ENCODE measurements at places on chromosomes 6 and 20. TPM values are rescaled to one million over a fixed set of nuclear protein-coding genes. Genes with fewer than 3 reads are reported as not detected.
A peak's percentile ranks its signal among the peaks of the same experiment; 100 is the strongest.

The CDK19 gene
- total RNA-seq: 12.3 TPM

DNA sequence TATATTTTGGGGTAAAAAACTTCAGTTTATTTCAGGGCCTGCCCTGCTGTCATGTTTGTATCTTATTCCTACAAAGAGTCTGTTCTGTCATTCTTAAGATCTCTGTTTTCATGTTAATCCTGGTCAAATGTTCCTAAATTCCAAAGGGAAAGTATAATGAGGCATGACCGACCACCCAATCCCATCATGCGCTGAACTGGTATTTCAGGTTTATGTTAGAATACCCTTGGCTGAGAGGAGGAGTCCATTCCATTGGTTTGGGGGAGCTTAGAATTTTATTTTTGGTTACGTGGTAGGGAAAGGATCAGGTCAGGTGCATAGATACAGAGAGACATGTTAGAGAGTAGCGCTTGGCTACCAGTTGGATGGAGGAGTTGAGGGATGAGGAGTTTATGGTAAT, 25.7 kb downstream of the CFAP61 start:
- peaks cover 4% of the 10 kb centered on the region for H3K27me3 ChIP-seq
- DNase-seq: no peak
- no peak overlapping the region for H3K4me3 ChIP-seq
- no peak overlapping the region for H3K27ac ChIP-seq

- no peak overlapping the region for H3K4me3 ChIP-seq
- H3K27me3 ChIP-seq: no peaks in the 10 kb centered on the region
- H3K27ac ChIP-seq: no peak overlapping the region
- H3K36me3 ChIP-seq: peaks cover 65% of the 10 kb centered on the region
- H3K4me1 ChIP-seq: no peaks in the 10 kb centered on the region
Measured at GRCh38 chr6:33654831-33655554, 33.9 kb downstream of the ITPR3 start.

DNA sequence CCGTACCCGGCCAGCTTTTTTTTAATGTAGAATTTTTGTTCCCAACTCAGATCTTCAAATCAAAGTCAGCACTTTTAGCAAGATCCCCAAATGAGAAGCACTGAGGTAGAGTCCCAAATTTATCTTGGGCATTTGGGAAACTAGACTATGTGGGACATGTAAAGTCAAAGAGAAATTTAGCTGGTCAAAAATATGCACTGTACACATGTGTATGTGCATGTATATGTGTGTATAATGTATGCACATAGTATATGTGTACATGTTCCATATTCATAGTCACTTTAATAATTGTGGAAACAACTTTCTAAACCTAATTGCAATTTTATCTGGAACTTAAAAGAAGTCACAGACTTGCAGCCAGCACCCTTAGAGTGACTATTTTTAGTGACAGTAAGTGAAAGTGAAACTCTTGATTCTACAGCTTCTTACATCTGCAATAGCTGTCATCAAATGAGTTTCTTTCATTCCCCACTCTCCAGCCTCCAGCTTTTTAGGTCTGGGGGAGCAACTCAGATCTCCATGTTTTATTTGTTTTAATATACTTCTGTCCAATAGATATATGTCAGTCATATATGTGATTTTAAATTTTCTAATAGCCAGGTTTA, 53.6 kb downstream of the CDC40 start:
- H3K27ac ChIP-seq: no peak overlapping the region
- no peaks in the 10 kb centered on the region for H3K36me3 ChIP-seq
- H3K4me1 ChIP-seq: no peaks in the 10 kb centered on the region
- H3K27me3 ChIP-seq: no peaks in the 10 kb centered on the region
- DNase-seq: no peak

GRCh38 chr6:16437984-16438383, 199.6 kb downstream of the GMPR start:
- no peaks in the 10 kb centered on the region for H3K27me3 ChIP-seq
- H3K4me1 ChIP-seq: peaks cover 14% of the 10 kb centered on the region
- no peaks in the 10 kb centered on the region for H3K36me3 ChIP-seq
- peak overlapping the region; percentile 74 for H3K27ac ChIP-seq
- DNase-seq: no peak

- H3K4me3 ChIP-seq: no peak overlapping the region
- no peaks in the 10 kb centered on the region for H3K4me1 ChIP-seq
- DNase-seq: no peak
- H3K27me3 ChIP-seq: no peaks in the 10 kb centered on the region
- no peak overlapping the region for H3K27ac ChIP-seq
Measured at GRCh38 chr20:35320396-35321126, 28.3 kb upstream of the FAM83C start.

Data from T-cell (primary cell).